ENCODE measurements at places on chromosomes 7 and 10.

GRCh38 chr7:139893999-139894398 lies 64.9 kb downstream of the TBXAS1 start:
- DNase-seq: no peak

DNA sequence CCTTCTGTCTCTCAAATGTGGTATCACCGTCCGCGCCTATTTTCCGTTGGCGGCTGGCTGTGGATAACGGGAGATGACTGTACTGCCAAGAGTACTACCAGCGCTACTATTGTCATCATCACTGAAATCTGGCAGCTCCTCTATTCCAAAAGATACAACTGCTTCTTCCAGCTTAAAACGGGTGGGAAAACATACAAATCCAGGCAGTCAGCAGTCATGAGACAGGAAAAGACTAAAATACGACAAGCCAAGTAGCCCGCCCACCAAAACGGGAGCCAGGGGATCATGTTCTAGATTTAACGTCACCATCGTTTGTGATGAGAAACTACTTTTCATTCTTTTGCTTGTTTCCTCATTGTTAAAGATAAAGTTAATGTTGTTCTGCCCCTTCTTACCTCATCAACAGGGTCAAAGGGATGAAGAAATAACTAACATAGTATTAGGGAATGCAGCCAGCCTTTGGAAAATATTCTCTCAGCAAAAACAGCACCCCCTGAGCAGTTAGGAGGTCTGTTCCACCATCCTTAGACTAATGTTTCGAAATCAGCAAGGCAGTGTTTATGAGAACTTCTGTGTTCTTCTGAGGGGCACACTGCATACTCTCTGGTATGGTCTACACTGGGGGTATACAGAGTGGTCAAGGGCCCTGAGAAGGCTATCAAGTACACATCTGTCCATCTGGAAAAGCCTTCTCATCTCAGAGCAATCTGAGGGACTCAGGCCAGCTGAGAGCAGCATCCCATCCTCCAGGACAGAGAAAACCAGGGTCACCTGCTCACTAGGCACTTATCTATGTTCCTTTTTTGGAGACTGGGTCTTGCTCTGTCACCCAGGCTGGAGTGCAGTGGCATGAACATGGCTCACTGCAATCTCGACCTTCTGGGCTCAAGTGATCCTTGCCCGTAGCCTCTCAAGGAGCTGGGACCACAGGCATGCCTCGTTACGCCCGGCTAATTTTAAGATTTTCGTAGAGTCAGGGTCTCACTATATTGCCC lies 47.5 kb downstream of the GNA12 start:
- DNase-seq: no peak

DNA sequence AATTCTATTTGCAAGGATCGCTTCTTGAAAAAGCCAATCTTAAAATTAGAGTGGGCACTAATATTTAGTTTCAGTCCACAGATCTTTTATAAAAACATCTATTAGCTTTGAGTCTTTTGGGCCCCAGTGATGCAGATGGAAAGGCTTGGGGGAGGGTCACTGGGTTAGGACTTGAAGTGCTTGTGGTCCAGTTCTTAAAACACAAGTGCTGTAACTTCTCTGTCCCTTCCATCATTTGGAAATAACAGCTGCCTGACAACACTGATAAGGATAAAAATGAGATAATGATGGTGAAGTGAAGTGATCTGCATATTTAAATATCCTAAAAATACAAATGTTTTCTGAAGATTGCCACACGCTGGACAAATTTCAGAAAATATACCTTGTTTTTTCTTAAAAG lies 37.1 kb upstream of the ZRANB1 start:
- no peak for DNase-seq

DNA sequence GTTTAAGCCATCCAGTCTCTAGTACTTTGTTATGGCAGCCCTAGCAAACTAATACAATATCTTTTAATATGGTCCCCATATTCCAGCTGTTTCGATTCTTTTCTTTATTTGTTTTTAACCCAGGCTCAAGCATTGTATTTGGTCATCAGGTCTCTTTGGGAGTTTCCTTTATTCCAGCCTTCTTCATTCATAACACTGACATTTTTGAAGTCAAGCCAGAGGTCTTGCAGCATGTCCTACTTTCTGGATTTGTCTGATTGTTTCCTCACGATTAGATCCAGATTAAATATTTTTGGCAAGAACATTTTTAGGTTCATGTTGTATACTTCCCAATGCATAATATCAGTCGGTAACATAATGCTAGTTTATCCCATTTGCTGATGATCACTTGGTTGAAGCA lies 11.8 kb downstream of the SLC25A13 start:
- DNase-seq: no peak

- DNase-seq: no peak
Measured at GRCh38 chr10:37812290-37812689, 45.1 kb downstream of the ZNF248 start.

- DNase-seq: no peak
Measured at GRCh38 chr10:69241575-69241974, 21.4 kb downstream of the HKDC1 start.

- no peak for DNase-seq
Measured at GRCh38 chr7:47537716-47538675, 43.9 kb downstream of the TNS3 start.

DNA sequence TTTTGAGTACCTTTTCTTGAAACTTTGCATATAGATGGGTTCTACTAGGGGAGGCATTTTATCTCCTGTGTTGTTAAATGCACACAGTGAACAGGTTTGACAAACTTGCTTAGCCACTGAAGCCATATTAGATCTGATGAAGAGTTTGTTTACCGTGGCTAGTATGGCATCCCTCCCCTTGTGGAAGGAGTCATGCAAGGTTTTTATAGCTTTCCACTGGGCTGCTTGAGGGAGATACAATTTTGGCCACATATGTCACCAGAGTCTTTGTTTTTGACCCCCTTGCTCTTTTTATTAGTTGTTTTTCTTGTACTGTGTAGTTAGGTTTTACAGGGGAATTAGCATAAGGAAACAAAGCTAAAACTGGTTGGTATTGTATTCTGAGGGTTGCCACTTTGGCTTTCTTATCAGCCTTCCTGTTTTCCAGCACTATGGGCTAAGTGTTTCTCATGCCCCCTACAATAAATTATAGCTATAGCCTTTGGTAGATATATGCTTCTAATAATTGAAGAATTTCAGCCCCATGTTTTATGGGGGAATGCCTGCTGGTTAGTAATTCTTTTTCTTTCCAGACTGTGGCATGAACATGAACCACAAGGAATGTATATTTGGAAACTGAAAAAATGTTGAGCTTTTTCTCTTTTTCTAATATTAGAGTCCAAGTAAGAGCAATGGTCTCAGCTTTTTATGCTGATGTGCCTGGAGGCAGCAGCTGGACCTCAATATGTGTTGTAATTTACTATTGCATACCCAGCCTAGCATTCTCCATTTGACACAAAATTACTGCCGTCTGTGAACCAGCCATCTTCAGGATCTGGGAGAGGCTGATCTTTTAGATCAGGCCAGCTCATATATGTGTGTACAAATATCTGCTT lies 18.4 kb upstream of the STEAP2 start:
- no peak for DNase-seq

GRCh38 chr7:151081170-151082101 lies 827 bp upstream of the FASTK start:
- DNase-seq: no peak

DNA sequence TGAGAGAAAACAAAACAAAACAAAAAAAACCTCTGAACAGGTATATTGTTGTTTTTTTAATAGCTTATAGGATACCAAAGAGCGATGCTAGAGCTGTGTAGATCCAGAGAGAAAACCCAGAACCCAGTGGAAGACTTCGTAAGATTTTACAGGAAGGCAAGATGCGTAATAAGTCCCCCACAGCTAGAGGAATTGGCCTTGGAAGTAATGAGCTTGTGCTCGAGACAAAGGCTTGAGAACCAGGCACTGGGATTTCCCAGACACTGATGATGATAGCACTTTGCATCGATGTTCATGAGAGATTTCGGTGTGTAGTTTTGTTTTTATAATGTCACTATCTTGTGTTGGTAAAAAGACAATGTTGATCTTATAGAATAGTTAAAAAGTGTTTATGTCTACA lies 821.5 kb upstream of the IGFBP3 start:
- no peak for DNase-seq

DNA sequence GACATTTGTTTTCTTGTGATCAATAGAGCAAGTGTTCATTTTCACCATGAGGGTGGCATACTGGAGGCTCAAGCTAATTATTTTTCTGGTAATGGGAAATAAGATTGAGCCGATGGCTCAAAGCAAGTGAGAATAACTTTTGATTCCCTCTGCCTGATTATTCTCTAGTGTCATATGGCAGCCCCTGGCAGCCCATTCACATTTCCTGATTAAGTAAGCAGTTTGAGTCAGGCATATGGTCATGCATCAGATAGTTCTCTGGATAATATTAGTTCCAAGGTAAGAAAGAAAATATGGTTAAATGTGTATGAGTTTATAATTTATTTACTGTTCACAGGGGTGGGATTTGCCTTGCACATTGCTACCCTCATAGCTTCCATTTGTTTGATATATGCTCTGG lies 109.2 kb downstream of the DYNC1I1 start:
- no peak for DNase-seq

DNA sequence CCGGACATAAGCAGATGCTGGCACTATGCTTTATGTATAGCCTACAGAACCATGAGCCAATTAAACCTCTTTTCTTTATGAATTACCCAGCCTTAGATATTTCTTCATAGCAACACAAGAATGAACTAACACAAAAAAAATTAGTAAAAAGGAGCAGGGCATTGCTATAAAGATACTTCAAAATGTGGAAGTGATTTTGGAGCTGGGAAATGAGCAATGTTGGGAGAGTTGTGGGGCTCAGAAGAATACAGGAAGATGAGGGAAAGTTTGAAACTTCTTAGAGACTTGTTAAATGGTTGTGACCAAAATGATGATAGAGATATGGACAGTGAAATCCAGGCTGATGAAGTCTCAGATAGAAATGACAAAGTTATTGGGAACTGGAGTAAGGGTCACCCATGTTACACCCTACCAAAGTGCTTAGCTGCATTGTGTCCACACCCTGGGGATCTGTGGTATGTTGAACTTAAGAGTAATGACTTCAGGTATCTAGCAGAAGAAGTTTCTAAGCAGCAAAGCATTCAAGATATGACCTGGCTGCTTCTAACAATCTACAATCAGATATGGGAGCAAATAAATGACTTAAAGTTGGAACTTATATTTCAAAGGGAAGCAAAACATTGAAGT lies 24.2 kb downstream of the PNLIPRP3 start:
- no peak for DNase-seq

DNA sequence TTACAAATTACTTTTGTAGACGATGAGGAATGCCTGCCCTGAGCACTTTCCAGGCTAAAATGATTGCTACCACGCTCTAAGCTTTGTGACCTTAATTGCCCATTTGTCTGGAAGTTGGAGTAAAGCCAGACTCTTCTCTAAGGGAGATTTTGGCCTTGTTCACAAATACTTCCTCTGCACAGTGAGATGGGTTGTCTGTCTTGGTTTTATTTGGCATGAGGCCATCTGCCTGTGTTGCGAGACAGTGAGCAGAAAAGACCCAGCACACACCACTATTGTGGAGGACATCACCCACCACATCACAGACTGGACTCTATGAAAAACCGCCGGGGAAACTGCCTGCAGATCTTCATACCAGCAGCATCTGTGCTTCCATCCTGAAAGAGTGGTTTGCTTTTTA lies 138.4 kb downstream of the BICC1 start:
- no peak for DNase-seq

DNA sequence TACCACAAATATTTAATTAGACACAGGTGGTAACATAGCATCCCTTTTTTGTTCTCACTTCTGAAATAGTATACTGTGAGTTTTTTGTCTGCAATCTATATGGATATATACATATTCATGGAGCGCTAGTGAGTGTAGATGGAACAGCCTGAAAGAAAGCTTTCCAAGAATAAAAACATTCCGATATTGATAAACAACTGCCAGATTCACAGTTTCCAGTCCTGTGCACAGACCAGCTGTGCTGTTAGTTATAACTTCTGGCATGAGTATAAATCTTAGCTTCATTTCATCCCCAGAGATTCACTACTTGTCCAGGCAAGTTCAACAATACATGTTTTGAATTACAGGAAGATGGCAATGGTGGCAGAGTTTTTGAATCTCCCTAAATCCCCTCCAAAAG lies 467.1 kb upstream of the STEAP1 start:
- DNase-seq: no peak

GRCh38 chr7:131546583-131547141 lies 9.8 kb downstream of the PODXL start:
- DNase-seq: no peak

- no peak for DNase-seq
Measured at GRCh38 chr7:12350971-12351370, 52.7 kb downstream of the VWDE start.

All from HCT116 (cell line).